ENCODE measurements at places on chromosomes 6 and 20.

DNA sequence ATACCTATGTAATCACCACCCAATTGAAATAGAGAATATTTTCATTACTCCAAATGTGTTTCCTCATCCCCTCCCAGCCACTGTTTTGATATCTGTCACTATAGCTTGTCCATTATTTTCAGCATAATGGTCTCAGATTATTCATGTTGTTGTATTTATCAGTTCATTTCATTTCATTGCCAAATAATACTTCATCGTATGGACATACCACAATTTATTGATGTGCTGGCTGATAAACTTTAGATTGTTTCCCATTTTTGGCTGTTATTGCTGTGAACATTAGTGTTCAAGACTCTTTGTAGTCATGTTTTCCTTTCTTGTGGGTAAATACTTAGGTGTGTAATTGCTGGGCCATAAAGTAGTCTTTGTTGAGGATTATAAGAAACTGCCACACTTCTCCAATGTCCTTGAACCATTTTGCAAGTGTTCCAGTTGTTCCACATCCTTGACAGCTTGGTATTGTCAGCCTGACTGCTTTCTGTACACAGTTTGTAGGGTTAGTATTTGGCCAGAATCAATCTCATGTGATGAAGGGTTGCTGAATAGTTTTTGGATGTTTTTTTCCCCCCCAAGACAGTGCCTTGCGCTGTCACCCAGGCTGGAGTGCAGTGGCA lies 44.3 kb downstream of the JARID2 start:
- no peak for DNase-seq

GRCh38 chr20:53059848-53060247 lies 87.7 kb downstream of the TSHZ2 start:
- no peak for DNase-seq

DNA sequence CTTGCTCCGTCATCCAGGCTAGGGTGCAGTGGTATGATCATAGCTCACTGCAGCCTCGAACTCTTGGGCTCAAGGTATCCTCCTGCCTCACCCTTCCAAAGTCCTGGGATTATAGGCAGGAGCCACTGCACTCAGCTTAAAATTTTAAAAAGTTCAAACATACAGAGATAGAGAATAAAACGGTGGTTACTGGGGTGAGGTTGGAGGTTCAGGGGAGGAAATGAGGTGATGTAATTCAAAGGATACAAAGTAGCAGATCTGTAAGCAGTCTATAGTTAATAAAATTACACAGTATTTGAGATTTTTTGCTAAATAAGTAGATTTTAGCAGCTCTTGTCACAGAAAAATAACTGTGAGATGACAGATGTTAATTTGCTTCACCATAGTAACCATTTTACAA lies 7.5 kb upstream of the AFG1L start:
- DNase-seq: no peak

GRCh38 chr20:62178316-62179161 lies 4.3 kb upstream of the MTG2 start:
- DNase-seq: no peak

DNA sequence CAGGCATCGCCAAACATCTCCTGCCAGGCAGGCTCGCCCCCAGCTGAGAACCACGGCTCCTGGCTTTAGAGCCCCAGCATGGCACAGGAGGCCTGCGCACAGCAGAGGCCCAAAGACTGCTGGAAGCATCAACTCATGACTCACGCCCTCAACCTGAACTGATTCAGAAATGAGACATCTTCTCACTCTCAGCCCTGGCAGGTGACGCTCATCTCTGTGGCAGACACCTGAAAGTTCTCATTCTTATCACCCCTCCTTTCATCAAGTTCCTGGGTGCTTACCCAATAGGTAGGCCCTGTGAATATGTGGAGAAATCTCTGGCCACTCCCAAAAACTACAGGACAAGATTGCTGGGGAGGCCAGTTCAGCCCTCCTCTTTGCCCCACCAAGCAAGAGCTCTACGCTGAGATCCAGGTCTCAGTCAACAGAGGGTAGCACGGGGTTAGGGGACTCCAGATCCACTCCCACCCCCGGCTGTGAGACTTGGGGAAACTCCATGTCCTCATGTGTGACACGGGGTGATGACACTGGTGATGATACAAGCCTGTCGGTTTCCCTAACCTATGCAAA lies 11.3 kb downstream of the NFATC2 start:
- no peak for DNase-seq

DNA sequence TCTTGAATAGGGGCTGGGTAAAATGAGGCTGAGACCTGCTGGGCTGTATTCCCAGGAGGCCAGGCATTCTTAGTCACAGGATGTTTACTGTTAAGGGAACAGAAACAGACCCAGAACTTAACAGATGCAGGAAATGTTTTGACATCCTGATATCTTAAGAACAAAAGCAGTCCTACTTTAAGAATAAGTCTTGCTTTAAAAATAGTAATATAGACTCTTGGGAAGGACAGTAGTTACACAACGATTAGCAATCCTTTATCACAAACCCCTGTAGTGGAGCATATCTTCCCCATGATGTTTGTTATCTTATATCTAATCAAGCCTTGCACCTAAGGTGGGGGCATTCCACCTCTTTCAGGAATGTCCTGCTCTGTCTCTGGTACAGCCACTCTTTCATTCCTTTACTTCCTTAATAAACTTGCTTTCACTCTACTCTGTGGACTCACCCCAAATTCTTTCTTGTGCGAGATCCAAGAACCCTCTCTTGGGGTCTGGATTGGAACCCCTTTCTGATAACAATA lies 493.7 kb upstream of the SULF2 start:
- no peak for DNase-seq

DNA sequence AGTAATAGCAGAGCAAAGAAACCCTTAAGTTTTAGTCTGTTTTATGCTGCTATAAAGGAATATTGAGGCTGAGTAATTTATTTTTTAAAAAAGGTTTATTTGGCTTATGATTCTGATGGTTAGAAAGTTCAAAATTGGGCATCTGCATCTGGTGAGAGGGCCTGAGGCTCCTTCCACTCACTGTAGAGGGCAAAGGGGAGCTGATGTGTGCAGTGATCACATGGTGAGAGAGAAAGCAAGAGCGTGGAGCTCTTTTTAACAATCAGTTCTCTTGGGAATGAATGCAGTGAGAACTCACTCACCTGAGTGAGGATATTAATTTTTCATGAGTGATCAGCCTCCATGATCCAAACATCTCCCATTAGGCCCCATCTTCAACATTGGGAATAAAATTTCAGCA lies 36.4 kb upstream of the SAMD3 start:
- DNase-seq: no peak

GRCh38 chr6:7933794-7934193 lies 23.2 kb upstream of the TXNDC5 start:
- no peak for DNase-seq

- no peak for DNase-seq
Observed at GRCh38 chr6:132021552-132022375, 70.6 kb upstream of the CCN2 start.

GRCh38 chr20:44057698-44058675 lies 129.0 kb downstream of the JPH2 start:
- no peak for DNase-seq

DNA sequence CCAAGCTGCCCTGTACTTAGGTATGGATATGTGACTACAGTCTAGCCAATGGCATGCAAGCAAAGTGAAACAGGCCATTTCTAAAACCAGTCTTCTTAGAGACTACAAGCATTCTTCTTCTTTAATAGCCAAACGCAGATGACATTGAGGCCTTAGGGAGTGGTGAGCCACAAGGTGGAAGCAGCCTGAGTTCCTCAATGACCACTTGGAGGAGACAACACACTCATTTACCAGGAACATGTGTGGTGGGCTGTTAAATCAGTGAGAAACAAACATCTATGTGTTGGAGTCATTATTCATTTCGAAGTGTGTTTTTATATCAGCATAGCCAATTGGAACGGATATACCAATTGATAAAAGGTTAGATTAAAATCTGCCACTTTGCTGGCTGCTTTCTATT lies 122.0 kb downstream of the GFRAL start:
- DNase-seq: no peak

DNA sequence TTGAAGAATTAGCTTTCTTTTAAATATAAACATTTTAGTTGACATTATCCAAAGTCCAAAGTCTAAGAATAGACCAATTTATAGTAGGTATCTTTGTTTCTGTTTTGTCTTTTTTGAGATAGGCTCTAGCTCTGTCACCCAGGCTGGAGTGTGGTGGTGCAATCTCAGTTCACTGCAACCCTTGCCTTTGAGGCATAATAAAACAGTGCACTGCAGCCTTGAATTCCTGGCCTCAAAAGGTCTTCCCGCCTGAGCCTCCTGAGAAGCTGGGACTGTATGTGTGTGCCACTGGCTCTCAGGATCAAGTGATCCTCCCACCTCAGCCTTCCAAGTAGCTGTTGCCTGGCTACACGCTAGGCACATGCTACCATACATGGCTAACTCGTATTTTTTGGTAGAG lies 135.4 kb downstream of the REV3L start:
- no peak for DNase-seq

GRCh38 chr6:124986164-124986563 lies 23.9 kb downstream of the RNF217 start:
- DNase-seq: no peak

DNA sequence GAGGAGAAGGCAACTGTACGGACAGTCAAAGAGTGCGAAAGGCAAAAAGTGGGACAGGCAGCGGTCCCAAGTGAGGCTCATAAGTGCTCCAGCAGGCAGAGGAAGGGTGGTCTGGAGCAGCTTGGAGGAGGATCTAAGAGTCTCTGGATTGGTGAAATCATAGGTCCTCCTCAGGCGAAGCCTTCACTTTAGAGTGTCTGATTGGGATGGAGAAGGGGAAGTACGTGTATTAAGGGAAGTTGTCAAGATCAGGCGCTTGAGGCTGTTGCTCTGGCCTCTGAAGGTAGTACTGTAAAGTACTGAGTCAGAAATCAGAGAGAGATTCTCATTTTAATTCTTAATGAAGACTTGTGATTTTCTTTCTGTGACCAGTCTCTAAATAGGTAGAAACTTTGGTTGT lies 185.6 kb downstream of the KIF16B start:
- DNase-seq: no peak

- DNase-seq: no peak
Observed at GRCh38 chr6:128515550-128516513, 4.6 kb downstream of the PTPRK start.

DNA sequence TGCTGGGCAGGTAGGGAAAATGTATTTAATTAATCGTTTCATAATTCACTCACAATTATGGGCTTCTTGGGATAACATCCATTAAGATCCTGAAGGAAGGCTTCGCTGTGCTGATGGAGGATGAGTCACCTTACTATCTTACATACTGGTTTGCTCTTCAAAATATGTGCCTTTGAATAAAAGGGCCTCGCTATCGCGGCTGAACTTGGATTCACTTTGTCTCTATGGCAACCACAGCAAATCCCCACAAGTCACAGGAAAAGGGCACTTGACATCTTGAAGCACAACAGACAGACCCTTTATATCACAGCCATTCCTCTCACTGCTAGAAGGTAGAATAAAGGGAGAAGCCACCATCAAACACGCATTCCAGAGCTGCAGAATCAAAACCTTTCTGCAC lies 141.3 kb upstream of the MYLIP start:
- DNase-seq: no peak

GRCh38 chr6:10453596-10453995 lies 38.7 kb upstream of the TFAP2A start:
- no peak for DNase-seq

GRCh38 chr6:28709478-28710349 lies 184.0 kb downstream of the GPX5 start:
- no peak for DNase-seq

DNA sequence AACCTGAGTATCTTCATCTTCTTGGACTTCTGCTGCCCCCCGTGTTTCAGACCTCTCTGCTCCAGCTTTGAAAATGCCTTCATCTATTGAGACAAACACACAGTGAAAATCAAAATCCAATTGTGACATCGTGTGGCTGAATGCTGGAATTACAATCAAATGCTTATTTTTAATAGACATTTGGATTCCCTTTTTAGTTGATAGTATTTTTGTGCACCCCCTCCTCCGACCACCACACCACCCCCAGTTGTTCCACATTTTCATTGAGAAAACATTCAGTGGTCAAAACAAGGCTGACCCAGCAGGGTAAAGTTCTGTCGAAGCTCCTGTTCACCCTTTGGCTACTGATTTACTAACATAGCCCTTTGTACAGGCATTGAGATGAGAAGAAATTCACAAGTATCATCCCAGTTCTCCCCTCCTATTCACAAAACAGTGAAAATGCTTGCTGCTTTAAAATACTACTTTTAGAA lies 79.0 kb downstream of the NRSN1 start:
- peak; percentile 65 for DNase-seq

- no peak for DNase-seq
Observed at GRCh38 chr6:10658910-10659698, 35.3 kb downstream of the C6orf52 start.

DNA sequence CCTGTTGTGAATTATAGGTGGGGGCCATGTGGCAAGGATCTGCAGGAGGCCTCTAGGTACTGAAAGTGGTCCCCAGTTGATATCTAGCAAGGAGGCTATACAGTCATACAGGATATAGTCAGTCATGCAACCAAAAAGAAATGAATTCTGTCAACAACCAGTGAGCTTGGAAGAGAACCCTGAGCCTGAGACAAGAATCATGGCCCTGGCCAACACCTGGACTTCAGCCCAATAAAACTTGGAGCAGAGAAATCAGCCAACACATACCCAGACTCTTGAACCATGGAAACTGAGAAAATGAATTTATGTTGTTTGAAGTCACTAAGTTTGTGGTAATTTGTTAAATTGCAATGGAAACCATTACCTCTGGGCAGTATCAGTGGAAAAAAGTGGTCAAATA lies 370.2 kb downstream of the KIF16B start:
- no peak for DNase-seq

DNA sequence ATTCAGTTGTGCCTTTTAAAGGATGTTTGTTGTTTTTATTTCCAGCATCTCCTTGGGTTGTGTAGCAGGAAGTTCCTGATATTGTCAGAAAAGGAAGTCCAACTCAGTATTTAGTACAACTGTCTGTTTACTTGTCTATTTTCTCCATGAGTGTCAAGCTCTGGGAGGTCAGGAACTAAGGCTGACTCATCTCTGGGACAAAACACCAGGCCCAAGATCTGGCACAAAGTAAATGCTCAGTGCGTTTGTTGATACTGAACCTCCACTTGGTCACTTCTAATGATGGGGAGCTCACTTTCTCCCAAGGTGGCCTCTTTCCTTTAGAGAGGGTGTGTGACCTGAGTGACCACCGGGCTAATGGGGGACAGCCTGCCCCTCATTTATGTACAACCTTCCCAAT lies 12.6 kb upstream of the PIGU start:
- no peak for DNase-seq

DNA sequence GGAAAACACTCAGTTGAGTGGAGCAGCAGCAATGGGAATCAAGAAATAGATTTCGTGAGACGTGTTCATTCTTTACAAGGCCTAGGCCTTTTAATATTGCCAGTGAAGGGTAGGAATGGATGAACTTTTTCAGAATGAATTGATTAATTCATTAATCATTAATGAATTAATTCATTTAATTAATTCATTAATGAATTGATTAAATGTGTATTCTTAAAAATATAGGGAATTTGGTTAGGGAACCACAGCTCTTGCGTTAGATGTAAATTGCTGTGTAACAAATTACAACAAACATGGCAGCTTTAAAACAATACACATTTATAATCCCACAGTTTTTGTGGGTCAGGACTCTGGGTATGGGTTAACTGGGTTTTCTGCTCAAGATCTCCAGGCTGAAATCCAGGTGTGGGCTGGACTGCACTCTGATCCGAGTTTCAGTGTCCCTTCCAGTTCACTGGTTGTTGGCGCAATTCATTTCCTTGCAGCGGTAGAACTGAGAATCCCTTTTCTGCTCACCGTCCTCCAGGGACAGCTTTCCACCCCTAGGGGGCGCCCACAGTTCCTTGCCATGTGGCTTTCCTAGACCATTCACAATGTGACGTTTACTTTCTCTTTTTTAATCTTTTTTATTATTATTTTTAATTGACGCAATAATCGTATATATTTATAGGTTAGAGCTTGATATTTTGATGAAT lies 32.8 kb upstream of the BCAS1 start:
- DNase-seq: peak; percentile 10
